Occipital lobe (tissue), 3 donors: ENCODE measurements at places on chromosomes 2 and 18.

DNA sequence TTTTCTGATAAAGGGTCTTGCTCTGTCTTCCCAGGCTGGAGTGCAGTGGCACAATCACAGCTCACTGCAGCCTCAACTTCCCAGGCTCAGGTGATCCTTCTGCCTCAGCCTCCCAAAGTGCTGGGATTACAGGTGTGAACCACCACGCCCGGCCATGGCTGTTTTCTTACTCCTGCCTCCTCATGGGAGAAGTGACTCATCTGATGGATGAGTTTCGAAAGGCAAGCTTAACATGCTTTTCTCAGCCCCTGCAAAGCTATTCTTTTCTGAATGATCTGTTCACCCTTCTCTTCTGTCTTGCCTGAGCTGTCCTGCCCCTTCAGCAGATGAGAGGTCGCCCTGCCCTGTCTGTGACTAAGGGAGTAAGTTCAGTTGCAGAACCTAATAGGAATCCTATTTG, 929 bp upstream of the CREG2 start:
- no peak for DNase-seq

DNA sequence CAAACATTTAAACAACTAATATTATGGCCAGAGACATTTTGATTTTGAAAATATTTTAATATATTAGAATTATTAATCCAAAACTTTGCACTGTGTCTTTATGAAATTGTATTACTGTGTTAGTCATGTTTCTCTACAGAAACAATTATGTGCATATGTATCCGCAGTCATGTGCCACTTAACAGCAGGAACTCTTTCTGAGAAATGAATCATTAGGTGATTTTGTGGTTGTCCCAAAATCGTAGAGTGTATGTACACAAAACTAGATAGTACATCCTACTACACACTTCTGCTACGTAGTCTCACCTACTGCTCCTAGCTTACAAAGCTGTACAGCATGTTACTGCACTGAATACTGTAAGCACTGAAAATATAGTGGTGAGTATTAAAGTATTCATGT, 479.2 kb upstream of the DSEL start:
- DNase-seq, result no peak

DNA sequence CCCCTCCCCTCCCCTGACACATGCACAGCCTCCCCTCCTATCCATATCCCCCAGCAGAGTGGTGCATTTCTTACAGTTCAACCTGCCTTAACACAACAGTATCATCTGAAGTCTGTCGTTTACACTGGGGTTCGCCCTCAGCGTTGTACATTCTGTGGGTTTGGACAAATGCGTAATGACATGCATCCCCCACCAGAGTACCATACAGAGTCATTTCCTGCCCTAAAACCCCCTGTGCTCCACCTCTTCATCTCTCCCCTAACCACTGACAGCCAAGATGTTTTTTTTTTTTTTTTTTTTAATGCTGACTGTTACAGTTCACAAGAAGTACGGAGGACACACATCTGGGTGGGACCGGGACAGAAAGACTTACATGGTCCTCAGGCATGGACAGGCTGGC, 22.6 kb downstream of the POMC start:
- DNase-seq, result no peak

- no peak for DNase-seq
Measured at GRCh38 chr2:132515010-132515409, 98.4 kb downstream of the GPR39 start.

GRCh38 chr2:44997963-44998362, 11.3 kb downstream of the SIX2 start:
- DNase-seq, result no peak

DNA sequence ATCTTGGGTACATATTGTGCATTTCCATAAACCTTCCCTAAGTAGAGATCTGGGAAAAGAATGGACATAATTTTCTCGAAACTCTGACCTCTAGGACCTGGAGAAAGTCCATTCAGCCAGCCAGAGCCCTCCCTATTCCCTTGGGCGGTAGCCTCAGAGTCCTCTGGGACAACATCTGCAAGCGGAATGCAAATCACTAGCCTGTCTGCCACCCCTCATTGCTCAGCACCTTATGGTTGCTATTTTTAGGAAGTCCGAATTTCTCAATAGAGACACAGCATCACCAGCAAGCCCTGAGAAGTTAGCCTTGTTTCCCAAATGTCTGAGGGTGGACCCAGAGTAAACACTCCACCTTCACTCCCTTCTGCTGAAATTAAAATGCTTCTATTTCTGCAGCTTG, 17.6 kb upstream of the CD28 start:
- DNase-seq, result no peak

DNA sequence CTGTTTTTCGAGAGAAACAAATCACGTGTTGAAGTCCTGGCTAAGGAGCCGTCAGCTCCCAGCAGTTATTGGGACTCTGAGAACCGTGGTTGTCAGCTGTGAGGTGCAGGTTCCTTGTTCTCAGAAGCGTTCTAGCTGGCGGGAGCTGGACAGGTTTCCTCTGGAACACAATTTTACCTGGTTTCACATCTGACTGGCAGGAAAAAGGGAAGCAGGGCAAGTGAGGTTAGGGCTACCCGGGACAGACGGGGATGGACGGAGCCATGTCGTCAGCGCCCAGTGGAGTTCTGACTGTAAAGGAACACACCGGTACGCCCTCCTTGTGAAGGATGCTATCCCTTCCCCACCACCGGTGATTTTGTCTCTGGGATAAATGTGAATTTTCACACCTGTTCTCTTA, 26.1 kb downstream of the ITGB1BP1 start:
- no peak for DNase-seq

- no peak for DNase-seq
Measured at GRCh38 chr2:218889937-218890336, 9.3 kb downstream of the WNT10A start.

DNA sequence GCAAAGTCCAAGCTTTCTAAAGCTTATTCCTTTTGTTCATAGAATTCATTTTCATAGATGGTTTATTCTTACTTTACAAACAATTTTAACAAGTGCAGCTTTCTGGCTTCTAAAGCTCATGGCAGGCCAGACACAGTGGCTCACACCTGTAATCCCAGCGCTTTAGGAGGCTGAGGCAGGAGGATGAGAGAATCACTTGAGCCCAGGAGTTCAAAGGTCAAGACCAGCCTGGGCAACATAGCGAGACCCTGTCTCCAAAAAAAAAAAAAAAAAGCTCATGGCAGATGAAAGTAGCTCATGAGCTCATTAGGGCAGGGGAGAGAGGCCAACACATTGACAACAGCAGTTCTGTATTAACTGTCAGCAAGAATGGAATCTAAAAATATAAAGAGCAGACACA, 28.1 kb upstream of the NPC1 start:
- DNase-seq, result no peak

GRCh38 chr2:241900251-241901017, 30.9 kb downstream of the RTP5 start:
- DNase-seq, result no peak

DNA sequence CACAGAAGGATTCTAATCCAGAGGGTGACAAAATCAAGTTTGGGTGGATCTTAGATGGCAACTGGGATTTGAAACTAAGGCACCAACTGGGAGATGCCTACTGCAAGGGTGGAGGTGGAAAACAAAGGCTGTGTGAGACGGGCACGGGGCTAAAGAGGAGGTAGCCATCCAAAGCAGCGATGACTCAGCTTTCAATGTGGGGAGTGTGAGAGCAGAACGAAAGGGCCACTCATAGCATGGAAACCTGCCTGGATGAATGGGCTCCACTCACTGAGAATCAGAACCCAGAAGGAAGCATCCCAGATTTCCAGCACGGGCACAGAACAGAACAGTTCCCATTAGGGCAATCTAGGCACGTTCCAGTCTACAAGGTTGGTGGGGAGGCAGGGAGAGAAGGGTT, 159.5 kb downstream of the COL4A4 start:
- no peak for DNase-seq

GRCh38 chr2:127220102-127220767, at the start of gene CYP27C1:
Gene CYP27C1, minus strand, starts transcription at chr2:127220299. Its CDS starts 29 bp downstream, at chr2:127220270.
- DNase-seq, result no peak

- DNase-seq, result no peak
Measured at GRCh38 chr18:7618891-7619442, 51.9 kb downstream of the PTPRM start.

DNA sequence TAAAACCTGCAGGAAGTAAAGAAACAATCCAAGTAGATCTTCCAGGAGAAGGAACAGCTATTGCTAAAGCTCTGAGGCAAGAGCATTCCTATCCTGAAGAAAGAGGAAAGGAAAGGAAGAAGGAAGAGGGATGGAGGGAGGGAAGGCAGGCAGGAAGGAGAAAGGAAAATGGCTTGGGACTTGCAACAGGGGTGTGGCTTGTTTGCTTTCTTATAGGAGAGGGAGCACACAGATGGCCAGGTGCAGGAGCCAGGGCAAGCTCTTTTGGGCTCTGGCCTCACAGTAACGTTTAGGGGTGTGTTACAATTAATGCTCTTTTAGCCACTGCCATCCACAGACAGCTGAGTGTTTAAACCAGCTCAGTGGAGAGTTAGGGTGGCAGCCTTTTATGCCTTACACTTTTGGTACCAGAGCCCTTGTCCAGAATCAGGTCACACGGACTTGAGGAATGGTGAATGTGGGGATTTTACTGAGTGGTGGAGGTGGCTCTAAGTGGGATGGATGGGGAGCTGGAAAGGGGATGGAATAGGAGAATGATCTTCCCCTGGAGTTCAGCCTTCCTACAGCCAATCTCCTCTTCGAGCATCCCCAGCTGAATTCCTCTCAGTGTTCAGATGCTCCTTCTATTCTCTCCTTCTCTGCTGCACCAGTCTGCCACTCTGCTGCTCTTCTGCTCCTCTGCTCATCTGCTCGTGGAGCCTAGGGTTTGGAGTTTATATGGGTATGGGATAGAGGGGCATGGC, 108.7 kb upstream of the SLC39A10 start:
- no peak for DNase-seq
